ENCODE measurements at places on chromosomes 6 and 20. TPM values are rescaled to one million over a fixed set of nuclear protein-coding genes. Genes with fewer than 3 reads are reported as not detected.

ME1 gene
- 14.3 TPM for total RNA-seq

ADGRF5 gene
- total RNA-seq = under 0.01 TPM

MEP1A gene
- total RNA-seq = not detected

OTOR gene
- total RNA-seq = not detected

GABRR2 gene
- total RNA-seq = 0.13 TPM

PLCB4 gene
- total RNA-seq = 34.4 TPM

CSTF1 gene
- 36.8 TPM for total RNA-seq

SMLR1 gene
- total RNA-seq = not detected

ALDH8A1 gene
- not detected for total RNA-seq

BICRAL gene
- total RNA-seq = 3.3 TPM

TFAP2C gene
- 1.5 TPM for total RNA-seq

TPX2 gene
- 8.1 TPM for total RNA-seq

BANF2 gene
- total RNA-seq = not detected

PTCRA gene
- not detected for total RNA-seq

PSORS1C2 gene
- not detected for total RNA-seq

PACRG gene
- under 0.01 TPM for total RNA-seq

RPN2 gene
- total RNA-seq = 173 TPM

NMBR gene
- 0.33 TPM for total RNA-seq

RBPJL gene
- total RNA-seq = not detected

CLVS2 gene
- total RNA-seq = 0.16 TPM

ATG5 gene
- 18.9 TPM for total RNA-seq

SNTA1 gene
- 18.7 TPM for total RNA-seq

TUBB2A gene
- 261 TPM for total RNA-seq

MCHR2 gene
- total RNA-seq = not detected

ARHGAP40 gene
- total RNA-seq = 1.5 TPM

GSTA3 gene
- total RNA-seq = not detected

GNMT gene
- total RNA-seq = not detected

MOXD1 gene
- total RNA-seq = 115 TPM

PRND gene
- not detected for total RNA-seq

BPIFB1 gene
- total RNA-seq = not detected

TTK gene
- total RNA-seq = 1.4 TPM

TREML2 gene
- total RNA-seq = not detected

PKIB gene
- 15.2 TPM for total RNA-seq

SPATA25 gene
- total RNA-seq = 0.16 TPM

TMEM217 gene
- total RNA-seq = 0.89 TPM

KCNG1 gene
- total RNA-seq = 34.1 TPM

RIN2 gene
- 22.3 TPM for total RNA-seq

SFTA2 gene
- not detected for total RNA-seq

All from mesangial cell (primary cell).